ENCODE measurements at places on chromosomes 5 and 9.

DNA sequence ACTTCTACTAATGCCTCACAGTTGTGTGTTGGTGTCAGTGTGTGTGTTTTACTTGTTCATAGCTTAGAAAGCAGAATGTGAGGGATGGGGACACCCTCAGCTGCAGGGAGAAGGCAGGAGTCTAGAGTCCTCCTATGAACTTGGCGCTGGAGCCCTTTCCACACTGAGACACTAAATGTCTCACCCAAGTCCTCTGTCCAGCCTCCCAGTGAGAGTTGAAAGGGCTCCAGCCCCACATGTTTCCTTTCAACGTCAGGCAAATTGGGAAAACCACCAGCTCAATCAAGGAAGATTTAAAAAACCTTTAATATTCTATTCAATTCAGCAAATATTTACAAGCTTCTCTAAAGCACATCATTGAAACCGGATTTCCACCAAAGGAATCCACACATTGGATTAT, 167.6 kb upstream of the MSX2 start:
- DNase-seq, result no peak

GRCh38 chr5:98773464-98774191, at the start of gene RGMB:
Gene RGMB (plus strand): TSS chr5:98773663. CDS start chr5:98774071, 408 bp downstream.
- DNase-seq, result peak; percentile 96

DNA sequence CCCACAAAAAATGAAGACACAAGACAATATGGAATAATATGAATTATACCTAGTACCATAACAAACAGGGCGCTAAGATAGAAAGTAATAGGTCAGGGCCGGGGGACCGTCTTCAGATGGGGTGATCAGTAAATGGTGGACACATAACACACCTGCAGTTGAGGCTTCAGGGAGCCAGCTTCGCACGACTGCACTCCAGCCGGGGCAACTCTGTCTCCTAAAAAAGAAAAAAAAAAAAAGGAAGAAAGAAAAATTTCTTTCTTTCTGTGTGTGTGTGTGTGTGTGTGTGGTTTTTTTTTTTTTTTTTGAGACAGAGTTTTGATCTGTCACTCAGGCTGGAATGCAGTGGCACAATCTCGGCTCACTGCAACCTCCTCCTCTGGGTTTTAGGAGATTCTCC, 75.0 kb upstream of the HSPA9 start:
- DNase-seq, result no peak

- no peak for DNase-seq
Measured at GRCh38 chr5:54704333-54704732, 186.8 kb downstream of the SNX18 start.

DNA sequence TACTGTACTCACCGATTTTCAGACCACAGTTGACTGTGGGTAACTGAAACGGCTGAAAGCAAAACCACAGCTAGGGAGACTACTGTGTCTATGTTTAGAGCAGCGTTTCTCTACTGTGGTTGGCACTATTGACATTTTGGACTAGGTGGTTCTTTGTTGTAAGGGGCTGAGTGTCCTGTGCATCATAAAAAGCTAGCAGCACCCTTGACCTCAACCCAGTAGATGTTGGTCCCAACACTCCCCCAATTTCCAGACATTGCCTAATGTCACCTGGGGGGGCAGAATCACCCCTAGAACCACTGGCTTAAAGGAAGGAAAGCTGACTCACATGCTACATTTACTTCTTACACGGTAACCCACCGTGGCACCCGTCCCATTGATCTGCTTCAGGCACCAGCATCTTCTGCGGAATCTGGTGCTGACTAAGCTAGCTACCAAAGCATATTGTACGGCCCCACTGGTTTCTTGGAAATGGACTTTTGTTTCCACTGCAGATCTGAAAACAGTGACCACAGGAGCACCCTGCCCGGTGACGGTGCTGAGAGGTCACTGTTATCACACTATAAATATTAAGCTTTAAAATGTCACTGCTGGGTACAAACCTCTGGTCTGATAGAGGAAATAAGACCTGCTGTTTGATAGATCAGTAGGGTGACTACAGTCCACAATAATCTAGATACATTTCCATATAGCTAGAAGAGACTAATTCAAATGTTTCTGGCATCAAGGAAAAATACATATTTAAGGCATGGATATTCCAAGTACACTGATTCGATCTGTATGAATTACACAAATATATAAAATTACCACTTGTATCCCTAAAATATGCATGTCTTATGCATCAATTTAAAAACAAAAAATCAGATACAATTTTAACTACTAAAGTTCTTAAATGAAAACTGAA, 151.4 kb downstream of the HSD17B3 start:
- DNase-seq, result no peak

GRCh38 chr5:2753452-2754420, 2.3 kb upstream of the IRX2 start:
- DNase-seq, result no peak

DNA sequence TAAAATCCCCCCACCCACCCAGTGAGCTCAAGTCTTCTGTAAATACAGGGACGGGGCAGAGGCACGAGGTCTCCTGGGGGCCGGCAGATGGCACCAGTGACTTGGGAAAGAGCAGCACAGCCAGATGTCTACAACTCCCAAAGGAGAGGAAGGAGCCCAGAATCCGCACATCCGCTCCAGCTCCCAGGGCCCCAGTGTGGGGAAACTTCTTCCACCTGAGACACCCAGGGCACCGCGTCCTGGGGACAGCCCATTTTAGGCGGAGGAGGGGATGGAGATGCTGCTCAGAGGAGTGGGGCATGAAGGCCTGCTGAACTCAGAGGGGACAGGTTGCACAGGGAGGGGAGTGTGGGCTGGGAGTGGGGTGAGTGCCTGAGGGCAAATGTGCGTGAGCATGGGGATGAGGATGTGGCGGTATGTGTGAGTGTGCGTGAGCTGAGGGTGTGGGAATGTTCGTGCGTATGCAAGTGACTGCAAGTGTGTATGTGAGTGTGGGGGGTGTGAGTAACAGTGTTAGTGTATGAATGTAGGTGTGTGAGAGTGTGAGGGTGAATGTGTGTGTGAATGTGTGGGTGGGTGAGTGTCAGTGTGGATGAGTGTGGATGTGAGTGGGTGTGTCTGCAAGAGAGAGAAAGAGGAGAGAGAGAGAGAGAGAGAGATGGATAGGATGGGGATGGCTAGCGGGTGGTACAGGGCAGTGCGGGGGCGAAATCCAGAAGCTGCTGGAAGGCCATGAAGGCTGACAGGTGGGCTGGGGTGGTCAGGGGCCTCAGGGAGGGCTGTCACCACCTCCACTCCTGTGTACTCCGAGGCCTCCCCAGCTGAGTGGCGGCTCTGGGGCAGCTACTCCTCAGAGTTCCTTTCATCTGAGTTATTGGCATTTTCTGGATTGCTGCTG, 63.5 kb downstream of the DUSP1 start:
- DNase-seq, result peak; percentile 77

- DNase-seq, result no peak
Measured at GRCh38 chr5:145365464-145365863, 469.7 kb downstream of the PRELID2 start.

GRCh38 chr9:110599468-110599867, 19.9 kb upstream of the SVEP1 start:
- DNase-seq, result no peak

- peak; percentile 54 for DNase-seq
Measured at GRCh38 chr5:135353952-135354721, 44.9 kb downstream of the MACROH2A1 start.

GRCh38 chr9:134136118-134136995, 475 bp downstream of the WDR5 start:
- DNase-seq, result no peak

- no peak for DNase-seq
Measured at GRCh38 chr5:7886849-7887475, 18.0 kb downstream of the MTRR start.

- DNase-seq, result no peak
Measured at GRCh38 chr5:172172912-172173563, 15.0 kb downstream of the STK10 start.

GRCh38 chr5:172048539-172049101, 42.2 kb upstream of the FBXW11 start:
- DNase-seq, result peak; percentile 58

DNA sequence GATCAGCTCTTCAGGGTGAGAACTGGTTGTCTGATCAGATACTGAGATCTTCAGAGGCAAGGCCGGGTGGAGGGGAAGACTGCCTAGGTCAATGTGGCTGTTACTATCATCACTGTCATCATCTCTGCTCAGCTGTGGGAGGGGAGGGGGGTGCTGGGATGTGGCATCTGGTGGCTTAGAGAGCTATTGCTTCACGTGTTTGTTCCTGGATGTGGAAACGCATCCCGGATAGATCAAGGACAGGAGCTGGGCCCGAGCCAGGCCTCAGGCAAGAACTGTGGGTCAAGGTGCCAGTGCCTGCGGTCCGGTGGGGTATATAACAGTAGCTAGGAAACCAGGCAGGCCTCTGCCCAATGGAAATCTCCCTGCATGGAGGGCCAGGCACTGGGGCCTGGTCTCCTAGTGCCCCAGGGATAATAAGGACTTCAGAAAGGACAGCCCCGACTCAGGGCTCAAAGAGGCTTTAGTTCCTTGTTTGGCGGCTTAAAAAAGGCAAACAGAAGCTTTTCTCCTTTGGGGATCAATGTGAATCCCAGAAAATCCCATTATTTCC, 30.3 kb upstream of the TIFAB start:
- no peak for DNase-seq

DNA sequence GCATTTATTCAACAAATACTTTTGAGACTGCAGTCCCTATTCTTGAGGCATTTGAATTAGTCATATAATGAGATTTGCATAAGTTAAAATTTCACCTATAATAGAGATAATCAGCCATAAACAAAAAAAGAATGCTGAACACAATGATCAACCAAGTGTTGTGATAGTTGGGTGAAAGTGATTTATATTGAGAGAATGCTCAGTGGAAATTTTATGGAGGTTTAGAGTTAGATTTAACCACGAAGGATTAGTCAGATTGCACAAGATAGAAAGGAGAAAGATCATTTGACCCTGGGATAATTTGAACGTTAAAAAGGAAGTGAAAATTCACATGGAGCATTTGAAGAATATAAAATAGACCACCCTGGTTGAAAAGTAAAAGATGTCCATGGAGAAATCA, 356.2 kb downstream of the NPR3 start:
- no peak for DNase-seq

All from spleen (tissue), 13 donors.